ENCODE measurements at places on chromosomes 11 and 22.

- no peak for DNase-seq
Observed at GRCh38 chr11:13567551-13567950, 71.8 kb upstream of the PTH start.

DNA sequence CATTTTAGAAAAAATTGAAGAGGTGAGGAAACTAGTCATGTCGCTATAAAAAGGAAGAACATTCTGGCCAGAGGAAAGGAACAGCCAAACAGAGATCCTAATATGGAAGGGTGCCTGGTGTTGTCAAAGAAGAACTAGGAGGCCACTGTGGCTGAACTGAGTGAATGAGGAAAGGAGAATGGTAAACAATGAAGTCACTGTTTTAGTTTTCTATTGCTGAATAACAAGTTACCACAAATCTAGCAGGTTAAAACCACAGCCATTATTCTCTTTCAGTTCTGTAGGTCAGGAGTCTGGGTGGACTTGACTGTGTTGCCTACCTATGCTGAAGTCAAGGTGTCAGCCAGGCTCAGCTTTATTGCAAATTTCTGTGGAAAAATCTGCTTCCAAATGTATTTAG, 549.3 kb upstream of the CCDC90B start:
- DNase-seq: no peak

- no peak for DNase-seq
Observed at GRCh38 chr11:115590254-115590653, 86.0 kb upstream of the CADM1 start.

- no peak for DNase-seq
Observed at GRCh38 chr11:124069429-124070401, 28.6 kb upstream of the OR10G7 start.

DNA sequence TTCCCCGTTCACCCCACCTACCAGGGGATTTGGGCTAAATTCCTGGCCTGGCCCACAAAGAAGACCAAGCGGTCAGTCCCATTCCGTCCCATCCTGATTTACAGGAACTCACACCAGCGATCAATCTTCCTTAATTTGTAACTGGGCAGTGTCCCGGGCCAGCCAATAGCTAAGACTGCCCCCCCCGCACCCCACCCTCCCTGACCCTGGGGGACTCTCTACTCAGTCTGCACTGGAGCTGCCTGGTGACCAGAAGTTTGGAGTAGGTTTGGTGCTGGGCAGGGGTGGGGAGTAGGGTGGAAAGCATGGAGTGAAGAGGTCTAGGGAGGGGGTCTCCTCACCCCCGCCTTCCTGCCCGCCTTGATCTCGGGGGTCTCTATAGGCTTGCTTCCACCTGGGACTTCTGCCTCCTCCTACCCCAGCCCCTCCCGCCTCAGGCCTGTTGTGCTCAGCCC, at the start of gene SERPING1:
Gene SERPING1 (plus strand): TSS at position 225 of the 455 bp plus-strand sequence. CDS start 586 bp downstream, outside the sequence.
- DNase-seq: no peak

DNA sequence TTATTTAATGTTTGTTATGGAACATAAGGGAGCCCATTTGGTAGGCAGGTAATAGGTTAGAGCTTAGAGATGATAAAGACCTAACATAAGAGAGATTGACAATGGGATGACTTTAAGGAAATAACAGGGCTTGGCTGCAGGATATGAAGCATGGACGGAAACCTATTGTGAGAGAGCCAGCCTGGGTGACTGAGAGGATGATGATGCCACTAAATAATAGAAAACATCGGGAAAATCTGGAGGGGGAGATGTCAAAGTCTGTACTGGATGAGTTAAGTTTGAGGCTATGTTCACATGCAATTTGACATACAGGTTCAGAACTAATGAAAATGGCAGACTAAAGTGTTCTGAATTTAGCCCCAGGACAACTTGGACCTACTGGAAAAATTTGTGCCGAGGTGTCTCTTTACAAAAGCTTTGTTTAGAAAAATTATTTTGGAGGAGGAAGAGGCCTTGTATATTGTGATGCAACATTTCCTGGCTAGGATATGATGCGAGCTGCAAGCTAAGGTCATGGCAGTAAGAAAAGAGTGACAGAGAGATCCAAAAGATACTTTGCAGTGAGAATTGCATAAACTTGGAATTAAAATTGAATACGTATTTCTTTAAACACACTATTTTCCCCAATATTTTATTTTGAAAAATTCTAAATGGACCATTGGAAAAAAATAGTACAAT, 339.3 kb upstream of the PLET1 start:
- DNase-seq: no peak

GRCh38 chr11:12485328-12485727, 108.0 kb downstream of the PARVA start:
- DNase-seq: no peak
